ENCODE measurements at places on chromosomes 4 and X. TPM values are rescaled to one million over a fixed set of nuclear protein-coding genes. Genes with fewer than 3 reads are reported as not detected.

GRCh38 chrX:134692990-134693389 is 34.7 kb upstream of the PLAC1 start:
- no peak for DNase-seq

- no peak for DNase-seq
These were observed 89.3 kb downstream of the APBB2 start for GRCh38 chr4:41124916-41125548.

- DNase-seq = no peak
These were observed at the start of gene GPRIN3 for GRCh38 chr4:89307446-89308160. Gene GPRIN3, minus strand, starts transcription at chr4:89307800. Its CDS starts 57,690 bp downstream, at chr4:89250110.

- no peak for DNase-seq
These were observed 23.8 kb downstream of the HTRA3 start for GRCh38 chr4:8293131-8293975.

DNA sequence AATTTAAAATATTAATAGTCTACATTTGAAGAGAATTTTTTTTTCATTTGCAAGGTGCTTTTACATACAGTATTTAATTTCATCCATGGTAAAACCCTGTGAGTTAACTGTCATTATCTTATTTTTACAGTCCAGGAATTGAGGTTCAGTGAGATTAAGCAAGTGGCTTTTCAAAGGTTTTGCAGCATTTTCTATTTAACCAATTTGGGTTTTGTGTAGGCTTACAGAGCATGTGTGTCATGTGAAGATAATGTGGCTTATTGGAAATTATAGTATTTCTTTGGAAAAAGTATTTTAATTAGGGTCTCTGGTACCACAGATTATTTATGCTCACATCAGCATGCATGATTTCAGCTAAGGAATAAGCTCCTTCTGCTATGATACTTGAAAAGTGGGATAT is 4.5 kb downstream of the XK start:
- DNase-seq = no peak

GRCh38 chr4:89056953-89057398 is at the start of gene FAM13A:
Gene FAM13A, minus strand, starts transcription at chr4:89057185. Its CDS starts 221 bp downstream, at chr4:89056964.
- DNase-seq = peak; percentile 76

DNA sequence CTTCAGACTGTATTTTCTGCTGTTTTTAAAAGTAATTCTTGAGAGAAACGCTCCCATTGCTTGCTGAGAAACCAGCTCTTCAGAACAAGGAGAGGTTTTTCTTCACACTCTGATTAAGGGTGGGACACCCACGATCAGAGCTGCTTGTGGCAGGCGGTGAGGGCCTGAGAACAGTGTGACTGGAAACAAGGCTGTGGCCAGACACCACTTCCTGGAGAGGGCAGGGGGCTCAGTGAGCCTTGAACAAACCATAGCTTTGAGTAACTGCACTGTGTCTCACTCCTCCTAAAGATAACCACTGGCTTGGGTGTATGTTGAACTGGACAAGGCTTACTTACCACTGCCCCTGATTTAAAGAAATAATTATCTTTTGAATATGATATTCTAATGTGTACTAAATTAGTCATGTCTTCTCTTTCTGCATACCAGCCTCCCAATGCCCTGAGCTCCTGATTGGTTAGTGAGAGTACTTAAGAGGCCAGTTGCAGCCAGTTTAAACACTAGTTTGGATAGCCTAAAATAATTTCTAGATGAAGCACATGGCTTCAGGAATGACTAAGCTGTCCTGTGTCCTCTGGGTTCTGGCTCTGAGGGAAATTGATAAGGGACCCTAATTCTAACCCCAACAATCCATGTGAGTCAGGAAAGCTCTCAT is 3.7 kb upstream of the GPR82 start:
- DNase-seq = no peak

GRCh38 chr4:53703267-53703655 is 112.0 kb upstream of the LNX1 start:
- DNase-seq = no peak

DNA sequence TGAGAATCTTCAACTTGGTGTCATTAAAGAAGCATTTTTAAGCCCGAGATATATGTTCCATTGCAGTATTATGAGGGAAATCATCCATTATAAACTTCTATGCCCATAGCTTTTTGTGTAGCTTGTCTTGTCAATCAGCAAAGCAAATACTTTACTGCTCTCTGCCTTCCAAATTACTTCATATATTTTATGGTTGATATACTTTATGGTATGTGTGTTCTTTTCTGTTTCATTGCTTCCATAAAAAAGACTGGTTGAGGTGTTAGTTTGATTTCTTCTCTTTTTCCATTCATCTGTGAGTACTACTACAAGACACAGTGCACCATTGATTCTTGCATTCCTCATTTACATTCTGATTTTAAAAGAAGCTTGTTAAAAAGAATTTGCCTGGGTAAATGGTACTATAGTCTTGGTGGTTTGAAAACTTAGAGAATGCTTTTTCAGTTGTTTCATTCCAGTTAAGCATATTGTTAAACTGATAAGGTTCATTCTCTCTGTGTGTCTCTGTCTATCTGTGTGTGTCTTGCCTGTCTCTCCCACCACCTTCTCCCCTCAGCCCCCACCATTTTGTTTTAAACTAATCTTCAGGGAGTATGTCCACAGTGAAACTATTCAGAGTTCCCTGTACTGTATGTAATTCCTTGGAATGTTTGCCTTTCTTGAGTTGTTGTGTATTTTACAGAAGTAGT is 27.1 kb downstream of the STAG2 start:
- DNase-seq = no peak

Gene RP2
- 12.9 TPM for total RNA-seq

Gene MAGT1
- total RNA-seq = 31.8 TPM

Gene SMR3B
- not detected for total RNA-seq

Gene DCHS2
- under 0.01 TPM for total RNA-seq

Gene IL2
- total RNA-seq = not detected

Gene BMP2K
- total RNA-seq = 78.4 TPM

Measured in hematopoietic multipotent progenitor cell (in vitro differentiated cells).